Natural killer cell (primary cell): ENCODE measurements at places on chromosomes 4 and X.

GRCh38 chrX:19863857-19864223 is 23.6 kb downstream of the SH3KBP1 start:
- DNase-seq: no peak

DNA sequence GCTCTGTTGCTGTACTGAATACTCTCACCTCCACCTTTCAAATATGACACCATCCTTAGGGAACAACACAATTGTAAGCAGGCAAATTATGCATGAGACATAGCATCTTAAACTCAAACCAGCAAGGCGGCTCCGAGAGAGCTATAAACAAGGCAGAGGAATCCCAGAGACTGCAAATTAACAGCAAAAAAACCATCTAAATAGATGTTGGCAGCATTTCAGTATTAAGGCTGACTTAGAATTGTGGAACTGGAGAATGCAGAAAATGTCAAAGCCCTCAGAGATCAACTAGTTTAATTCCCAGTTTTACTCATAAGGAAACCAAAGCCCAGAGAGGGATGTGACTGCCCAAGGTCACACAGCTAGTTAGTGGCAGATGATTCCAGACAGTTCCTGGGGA is 37.2 kb upstream of the SPANXC start:
- DNase-seq: no peak

GRCh38 chrX:103861200-103861599 is 29.1 kb upstream of the RAB9B start:
- DNase-seq: no peak

DNA sequence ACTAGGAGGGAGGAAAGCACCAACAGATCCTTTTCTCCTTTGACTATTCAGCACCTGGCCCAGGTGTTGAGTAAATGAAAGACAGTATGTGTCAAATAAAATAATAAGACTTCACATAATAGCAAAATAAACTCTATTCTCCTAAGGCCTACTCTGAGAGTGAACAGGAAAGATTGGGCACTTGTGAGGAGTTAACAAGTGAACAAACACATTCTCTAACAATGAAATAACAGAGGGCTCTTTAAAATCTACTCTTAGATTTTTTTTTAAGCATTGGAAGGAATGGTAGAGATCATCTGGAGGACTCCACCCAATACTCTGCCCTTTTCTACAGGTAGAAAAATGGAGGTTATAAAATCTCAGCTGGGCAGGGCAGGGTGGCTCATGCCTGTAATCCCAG is 39.1 kb upstream of the NOCT start:
- DNase-seq: no peak

DNA sequence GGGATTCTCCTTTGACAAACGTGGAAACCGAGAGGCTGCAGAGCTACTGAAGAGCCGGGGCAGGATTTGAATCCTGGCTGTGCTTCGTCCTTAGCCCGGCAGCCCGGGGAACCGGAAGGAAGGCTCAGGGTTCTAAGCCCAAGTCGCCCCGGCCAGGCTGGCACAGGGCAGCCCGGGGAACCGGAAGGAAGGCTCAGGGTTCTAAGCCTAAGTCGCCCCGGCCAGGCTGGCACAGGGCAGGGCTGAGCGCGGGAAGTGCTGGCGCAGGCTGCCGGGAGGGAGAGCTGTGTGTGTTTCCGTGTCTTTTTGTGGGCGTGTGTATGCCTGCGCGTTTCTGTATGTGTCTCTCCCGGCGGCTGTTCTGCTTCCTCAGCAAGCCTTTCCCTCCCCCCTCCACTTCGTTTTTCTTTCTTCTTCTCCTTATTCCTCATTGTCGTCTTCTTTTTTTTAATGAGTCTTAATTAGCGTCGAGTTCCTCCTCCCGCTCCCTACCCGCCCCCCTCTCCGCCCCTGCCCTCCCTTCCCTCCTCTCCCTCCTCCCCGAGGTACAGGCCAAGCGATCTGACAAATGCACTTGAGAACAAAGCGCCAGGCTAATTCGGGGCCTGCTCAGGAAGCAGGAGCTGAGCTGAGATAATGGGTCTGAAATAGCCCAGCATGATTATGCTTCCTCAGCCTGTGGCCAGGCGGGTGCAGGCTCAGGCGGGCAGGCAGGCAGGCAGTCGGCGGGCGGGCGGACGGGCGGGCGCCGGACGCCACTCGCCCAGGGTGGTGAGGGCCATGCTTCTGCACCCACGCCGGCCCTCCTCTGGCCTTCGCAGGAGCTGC is 65.9 kb downstream of the EFNB1 start:
- DNase-seq: no peak

- DNase-seq: no peak
Observed at GRCh38 chr4:175986-176385, 51.7 kb downstream of the ZNF718 start.

- DNase-seq: peak; percentile 54
Observed at GRCh38 chr4:16443504-16444088, 217.3 kb upstream of the TAPT1 start.

GRCh38 chrX:9885150-9885549 is 82.0 kb upstream of the CLDN34 start:
- peak; percentile 21 for DNase-seq

- peak; percentile 26 for DNase-seq
Observed at GRCh38 chrX:154516656-154517100, 646 bp upstream of the FAM3A start.

GRCh38 chrX:69323786-69324720 is 158.8 kb upstream of the PJA1 start:
- DNase-seq: no peak

DNA sequence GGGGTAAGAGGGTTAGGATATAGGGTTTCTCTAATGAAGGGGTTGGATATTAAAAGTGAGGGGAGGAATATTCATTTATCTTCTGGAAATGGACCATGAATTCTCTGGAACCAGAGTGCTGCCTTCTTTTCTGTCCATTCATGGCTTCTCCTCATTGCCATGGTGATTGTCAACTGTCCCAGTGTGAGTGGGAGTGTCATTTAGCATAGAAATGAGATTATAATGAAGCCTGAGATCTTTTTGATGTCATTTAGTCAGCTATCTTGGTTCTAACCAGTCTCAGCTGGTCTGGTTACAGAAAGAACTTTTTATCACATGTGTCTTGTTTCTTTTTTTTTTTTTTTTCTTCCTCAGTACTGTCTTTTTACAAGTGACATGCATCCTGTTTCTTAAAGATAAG is 497.3 kb upstream of the PITX2 start:
- DNase-seq: no peak

GRCh38 chr4:95296052-95296451 is 252.7 kb downstream of the UNC5C start:
- no peak for DNase-seq
